Left cardiac atrium (tissue), 4 donors: ENCODE measurements at places on chromosomes 4 and X. TPM values are rescaled to one million over a fixed set of nuclear protein-coding genes. Genes with fewer than 3 reads are reported as not detected.

DNA sequence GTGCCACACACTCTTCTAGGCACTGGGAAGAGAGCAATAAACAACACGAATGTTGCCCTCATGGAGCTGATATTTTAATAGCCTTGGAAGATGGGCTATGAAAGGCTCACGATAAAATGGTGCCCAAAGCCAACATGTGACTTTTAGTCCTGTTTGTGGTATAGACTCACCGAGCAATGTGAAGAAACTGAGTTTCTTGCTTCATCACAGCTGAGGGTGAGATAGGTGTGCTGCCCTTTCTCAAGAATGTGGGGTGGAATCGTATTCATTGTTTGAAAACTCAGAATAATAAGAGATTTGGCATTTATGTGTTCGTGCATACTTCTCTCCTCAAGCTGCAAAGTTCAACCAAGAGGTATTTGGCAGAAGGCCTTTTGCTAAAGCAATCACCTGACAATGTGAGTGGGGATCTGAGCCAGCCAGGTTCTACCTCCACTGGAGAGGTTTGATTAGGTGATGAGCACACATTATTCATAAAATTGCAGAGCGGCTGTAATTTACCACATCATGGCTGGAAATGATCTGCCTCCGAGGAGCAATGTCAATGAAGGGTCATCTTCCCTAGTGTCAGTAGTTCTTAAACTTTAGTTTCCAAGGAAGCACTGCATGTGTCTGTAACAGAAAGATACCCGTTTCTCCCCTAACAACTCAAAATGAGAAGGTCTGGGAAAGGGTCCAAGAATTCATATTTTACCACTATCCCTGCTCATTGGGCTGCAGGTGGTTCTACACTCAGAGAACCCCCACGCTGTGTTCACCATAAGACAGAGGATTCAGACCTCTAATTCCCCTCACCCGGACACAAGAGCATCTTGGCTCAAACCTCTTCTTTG, 41.9 kb upstream of the CBR4 start:
- no peak for DNase-seq

DNA sequence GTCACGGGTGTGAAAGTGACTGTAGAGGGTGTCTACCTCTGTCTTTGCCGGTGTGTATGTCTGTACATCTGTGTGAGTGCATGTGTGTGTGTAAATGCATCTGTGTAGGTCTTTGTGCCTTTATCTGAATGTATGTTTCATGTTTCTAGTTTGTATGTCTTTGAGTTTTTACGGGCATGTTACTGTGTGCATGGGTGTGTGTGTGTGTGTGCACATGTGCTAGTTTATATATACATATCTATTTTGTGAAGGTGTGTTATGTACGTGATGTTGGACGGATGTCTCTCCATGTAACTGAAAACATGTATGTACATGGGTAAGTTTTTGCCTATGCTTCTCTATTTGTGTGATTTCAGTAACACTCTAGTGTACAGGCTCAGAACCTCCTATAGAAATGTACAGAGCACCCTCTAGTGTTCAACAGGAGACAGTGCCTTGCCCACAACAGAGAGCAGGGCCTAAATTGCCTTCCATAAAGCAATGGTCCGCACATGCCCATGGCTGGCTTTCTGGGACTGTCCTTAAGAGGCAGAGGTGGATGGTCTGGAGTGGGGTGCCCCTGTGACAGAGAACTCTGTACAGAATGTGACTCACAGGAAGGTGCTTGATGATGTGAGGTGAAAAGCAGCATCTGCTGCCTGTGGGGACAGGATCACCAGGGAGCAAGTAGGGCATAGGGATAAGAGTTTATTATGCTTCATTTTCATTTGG, 343.5 kb downstream of the RAPGEF2 start:
- DNase-seq = peak; percentile 28

- no peak for DNase-seq
These were observed 121.0 kb downstream of the PCDH19 start for GRCh38 chrX:100289066-100289558.

Gene TASL
- total RNA-seq = 0.53 TPM

Gene HPGD
- 2.3 TPM for total RNA-seq

Gene PDGFRA
- total RNA-seq = 57.4 TPM
